CD4-positive, alpha-beta T cell treated with Interleukin-10 for 1 hour (primary cell): ENCODE measurements at places on chromosomes 2 and 18.

- peak; percentile 73 for DNase-seq
These were observed 67.9 kb downstream of the DGKD start for GRCh38 chr2:233422050-233422639.

DNA sequence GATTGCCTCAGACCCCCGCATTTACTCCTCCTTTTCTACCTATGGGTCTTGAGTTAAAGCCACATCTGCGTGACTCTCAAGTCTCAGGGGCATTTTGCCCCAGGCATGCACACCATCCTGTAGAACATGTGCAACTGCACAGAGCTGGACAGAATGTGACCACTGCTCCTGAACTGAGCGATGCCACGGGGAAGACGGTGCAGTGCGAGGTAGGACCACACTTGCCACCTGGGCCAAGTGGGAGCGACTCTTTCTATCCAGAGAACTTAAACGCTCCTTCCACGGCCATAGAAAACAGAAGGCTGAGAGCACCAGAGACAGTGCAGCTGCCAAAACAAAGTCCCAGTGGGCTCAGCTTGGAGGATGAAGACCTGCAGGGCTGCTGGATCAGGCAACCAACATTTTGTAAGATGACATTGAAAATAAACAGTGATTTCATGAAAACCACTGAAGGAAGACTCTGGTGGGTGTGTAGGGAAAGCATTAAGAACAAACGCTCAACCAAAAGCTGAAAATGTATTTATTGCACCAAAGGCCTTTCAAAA is 149.0 kb upstream of the HDAC4 start:
- no peak for DNase-seq

DNA sequence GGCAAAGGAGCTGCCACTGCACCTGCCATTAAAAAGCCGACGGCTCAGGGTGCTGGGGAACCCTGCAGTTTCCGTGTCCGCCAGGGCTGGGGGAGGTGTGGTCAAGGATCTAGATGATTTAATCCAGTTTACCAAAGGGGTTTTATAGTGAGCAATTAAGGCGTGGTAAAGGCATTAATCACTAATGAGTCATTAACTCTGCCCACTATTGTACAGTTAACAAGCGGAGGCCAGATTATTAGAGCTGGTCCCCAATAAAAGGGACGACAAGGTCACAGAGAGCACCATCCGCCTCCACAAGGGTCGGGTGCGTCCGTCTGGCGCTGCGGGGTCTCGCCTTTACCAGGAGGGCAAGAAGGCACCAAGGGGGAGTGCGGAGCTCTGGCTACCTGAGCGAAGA is 9.6 kb downstream of the RAX start:
- no peak for DNase-seq

DNA sequence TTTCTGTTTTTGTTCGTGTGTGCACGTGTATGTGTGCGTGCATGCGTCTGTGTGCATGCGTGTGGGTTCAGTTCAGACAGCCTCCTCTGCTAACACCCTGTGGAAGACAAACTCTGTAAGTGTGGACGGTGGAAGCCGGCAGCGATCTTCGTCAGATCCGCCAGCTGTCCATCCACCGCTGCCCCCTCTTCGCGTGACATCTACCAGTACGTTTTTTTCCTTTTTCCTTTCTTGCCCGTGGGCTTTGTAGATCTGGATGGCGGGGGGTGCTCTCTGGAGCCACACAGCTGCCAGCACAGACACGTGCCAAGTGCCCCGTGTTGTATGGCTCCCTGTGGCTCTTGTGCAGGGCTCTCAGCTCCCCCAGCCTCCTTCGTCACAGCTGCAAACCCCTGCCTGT is 32.3 kb downstream of the ITGB1BP1 start:
- DNase-seq: no peak

DNA sequence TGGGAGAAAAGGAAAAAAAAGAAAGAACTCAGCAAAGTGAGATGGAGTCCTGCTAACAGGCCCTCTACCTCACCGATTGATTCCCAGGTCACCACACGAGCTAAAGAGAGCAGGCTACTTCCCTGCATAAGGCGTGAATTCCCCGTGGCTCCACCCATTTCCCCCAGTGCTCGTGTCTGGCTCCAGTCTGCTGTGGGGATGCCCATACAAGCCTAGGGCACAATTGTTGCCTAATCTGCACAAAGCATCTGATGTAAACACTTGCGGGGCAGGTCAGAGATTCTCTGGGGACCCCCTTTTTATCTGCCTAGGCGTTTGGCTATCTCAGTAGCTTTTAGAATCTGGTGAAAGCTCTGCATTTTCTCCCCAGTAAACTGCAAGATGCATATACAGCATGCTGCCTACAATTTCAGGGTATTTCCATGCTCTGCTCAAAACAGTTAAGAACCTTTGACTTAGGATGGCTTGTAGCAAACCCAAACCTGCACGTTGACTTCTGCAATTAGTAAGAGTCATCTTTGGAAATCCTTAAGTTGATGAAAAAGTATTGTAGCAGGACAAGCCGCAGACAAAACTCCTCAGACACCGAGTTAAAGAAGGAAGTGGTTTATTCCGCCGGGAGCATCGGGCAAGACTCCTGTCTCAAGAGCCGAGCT is 34.8 kb downstream of the MYO3B start:
- no peak for DNase-seq

DNA sequence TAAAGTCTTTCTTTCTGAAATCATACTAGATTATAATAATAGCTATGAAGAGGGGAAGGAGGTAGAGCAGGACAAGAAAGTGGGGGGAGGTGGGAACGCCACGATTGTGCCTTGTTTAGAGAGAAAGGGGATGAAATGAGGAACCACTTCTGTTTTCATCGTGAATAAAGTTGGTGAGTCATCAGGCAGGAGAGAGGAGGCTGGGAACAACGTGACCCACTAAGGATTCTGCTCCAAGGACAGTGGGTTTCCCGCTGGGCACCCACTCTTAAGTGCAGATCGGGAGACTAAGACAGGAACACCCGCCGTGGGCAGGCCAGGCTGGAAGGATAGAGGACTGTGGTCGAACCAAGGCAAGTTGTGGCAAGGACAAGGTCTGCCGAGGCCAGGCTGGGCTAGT is 158.2 kb downstream of the L3MBTL4 start:
- DNase-seq: no peak

- no peak for DNase-seq
These were observed 305.1 kb upstream of the GULP1 start for GRCh38 chr2:187986390-187987105.

DNA sequence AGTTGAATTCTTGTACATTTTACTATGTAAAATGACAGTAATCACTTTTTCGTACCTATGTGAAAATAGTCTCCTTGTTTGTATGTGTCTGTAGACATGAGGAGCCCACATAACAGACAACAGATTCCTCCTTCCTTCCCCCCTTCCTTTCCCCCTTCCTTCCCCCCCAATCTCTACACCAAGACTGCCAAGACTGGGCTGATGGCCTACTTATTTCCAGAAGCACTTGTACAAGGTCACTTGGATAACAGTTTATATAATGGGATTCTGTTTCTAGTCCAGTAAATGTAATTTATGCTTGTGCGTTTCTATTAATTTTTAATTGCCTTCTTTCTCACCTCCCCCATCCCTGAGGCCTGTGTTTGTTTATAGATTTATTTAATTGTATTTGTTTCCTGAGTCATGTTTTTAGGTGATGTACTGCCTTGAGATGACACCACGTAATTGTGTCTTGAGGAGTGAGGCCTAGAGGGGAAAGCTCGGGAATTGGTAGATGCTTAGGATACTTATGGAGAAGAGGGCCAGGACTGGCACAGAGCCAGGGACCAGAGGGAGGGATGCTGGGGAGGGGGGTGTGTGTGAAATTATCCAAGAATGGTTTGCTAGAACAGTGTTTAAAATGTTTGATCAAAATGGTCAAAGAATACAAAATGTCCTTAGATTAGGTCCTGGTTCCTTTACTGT is 12.3 kb downstream of the B3GNT2 start:
- DNase-seq: no peak

DNA sequence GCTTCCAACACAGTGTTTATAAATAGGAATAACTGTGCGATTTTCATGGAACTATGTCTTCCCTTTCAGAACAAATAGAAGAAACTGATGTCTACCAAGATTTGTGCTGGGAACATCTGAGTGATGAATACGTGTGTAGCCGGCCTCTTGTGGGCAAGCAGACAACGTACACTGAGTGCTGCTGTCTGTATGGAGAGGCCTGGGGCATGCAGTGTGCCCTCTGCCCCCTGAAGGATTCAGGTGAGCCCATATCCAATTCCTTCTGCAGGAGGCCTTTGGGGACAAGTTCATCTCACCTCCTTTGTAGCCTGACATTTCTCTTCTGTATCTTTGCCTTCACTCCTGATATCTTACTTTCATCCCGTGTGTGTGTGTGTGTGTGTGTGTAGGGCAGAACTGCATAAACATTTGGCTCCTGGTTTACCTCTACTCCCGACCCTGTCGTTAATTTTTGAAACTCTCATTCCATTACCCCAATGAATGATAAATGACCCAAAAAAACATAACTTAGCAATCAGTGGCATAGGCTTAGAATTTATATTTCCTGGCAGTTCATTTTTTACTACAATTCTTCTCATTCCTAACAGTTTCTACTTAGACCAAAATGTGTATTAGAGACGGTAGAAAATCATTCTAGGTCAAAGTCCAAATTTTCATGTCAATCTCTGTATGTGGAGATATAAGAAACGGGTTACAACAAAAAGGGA is 111.0 kb upstream of the RASGRP3 start:
- DNase-seq: no peak

DNA sequence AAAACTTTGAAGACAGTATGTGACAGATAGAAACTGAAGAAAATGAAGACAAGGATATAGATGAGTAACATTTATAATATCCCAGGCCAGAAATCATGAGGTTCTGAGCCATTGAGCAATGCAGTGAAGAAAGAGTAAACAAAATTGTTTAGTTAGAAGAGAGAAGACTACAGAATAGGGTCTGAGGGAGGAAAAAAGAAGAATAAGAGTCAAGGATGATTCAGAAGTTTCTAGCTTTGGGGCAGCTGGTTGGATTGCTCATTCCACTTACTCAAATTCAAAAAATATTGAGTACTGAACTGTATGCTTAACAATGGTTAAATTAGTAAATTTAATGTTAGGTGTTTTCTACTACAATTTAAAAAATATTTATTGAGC is 155.0 kb upstream of the OTX1 start:
- DNase-seq: no peak

DNA sequence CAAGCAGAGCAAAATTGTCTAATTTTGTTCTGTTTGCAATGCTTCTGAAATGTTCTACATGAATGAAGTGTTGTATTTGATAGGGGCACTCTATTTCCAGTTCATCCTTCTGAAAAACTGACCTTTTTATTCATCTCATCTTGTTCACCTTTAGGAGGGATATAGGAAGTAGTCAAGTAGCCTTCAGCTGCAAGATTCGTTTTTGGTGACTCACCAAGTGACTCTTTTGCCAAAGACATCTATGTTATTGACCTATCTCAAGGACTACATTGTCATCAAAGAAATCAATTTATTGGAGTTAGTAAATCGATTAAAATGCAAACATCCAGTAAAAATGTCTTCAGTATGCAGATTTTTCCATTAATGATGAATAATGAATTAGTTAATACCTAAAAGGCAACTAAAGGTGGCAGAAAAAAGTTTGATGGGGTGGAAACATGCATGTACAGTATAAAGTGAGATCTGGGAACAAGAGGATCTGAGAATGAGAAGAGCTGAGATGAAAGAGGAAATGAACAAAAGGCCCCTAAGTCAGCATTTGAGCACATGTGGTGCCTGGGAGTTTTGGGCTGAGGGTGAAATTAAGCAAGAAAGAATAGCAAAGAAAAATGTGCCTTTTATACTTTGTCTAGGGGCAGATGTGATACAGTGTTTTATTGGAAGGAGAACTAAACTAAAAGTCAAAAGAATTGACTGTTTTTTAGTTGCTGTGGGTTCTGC is 255.1 kb upstream of the LINC00305 start:
- DNase-seq: no peak
